ENCODE measurements at places on chromosomes 7 and 10. TPM values are rescaled to one million over a fixed set of nuclear protein-coding genes. Genes with fewer than 3 reads are reported as not detected.

The ITGA8 gene
- polyA plus RNA-seq: not detected

DNA sequence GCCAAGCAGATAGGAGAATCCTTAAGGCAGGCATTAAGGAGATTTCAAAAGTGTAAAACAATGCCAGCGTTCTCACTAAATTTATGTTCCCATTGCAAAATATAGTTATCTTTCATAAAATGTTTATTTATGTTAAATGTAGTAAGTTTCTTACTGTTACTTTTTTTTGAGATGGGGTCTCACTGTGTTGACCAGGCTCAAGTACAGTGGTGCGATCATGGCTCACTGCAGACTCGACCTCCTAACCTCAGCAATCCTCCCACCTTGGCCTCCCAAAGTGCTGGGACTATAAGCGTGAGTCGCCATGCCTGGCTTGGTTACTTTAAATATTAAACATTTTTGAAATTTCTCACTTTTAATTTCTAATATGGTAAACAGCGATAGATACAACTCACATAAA is 31.8 kb upstream of the PRKAR2B start:
- DNase-seq: no peak

- no peak for DNase-seq
These were observed 146.3 kb downstream of the HIBADH start for GRCh38 chr7:27516421-27516820.

GRCh38 chr10:133018491-133018890 is 69.2 kb upstream of the ADGRA1 start:
- DNase-seq: no peak

DNA sequence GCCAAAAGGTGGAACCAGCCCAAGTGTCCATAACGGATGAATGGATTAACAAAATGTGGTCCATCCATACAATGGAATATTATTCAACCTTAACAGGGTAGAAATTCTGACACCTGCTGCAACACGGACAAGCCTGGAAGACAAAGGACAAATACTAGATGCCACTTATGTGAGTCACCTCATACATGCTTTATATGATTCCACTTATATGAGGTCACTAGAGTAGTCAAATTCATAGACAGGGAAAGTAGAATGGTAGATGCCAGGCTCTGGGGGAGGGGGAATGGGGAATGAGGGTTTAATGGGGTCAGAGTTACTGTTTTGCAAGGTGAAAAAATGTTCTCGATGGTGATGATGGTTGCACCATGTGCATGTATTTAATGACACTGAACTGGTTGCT is 34.0 kb upstream of the CYTH3 start:
- DNase-seq: no peak

DNA sequence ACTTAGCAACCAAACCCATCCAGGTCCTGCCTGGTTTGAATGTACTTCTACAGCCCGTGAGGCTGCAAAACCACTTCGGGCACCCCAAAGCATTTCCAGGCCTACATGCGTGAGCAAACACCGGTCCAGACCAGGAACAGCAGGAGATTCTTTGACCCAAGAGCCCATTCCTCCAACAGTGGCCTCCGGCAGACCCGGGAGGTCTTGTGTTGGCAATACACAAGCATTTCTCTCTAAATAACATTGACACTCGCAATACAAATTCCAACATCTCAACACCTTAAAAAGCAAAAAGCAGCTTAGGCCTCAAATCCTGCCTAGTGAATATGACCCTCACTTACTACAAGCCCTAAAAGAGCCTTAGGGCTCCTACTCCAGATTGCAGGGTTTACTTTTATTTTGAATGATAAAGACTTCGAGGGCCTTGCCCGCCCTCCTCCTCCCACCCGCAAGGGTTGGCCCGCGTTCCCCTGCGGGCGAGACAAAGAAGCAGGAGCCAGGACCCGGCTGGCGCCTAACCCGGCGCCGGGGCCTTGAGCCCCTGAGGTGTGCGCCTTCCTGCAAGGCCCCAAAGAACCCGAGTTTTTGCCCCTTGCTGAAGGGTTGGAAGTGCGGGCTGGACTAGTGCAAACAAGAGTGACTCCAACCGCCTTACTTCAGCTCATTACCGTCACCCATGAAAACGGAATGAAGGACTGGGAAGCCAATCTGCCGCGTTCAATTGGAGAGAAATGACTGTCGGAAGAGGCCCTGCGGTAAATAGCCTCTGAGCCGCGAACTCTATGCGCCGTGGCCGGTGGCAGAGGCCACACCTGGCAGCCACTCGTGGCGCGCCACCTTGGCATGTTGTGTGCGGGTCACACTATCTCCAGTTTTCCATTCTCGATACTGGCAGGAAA is 3.4 kb upstream of the DLX6 start:
- no peak for DNase-seq

DNA sequence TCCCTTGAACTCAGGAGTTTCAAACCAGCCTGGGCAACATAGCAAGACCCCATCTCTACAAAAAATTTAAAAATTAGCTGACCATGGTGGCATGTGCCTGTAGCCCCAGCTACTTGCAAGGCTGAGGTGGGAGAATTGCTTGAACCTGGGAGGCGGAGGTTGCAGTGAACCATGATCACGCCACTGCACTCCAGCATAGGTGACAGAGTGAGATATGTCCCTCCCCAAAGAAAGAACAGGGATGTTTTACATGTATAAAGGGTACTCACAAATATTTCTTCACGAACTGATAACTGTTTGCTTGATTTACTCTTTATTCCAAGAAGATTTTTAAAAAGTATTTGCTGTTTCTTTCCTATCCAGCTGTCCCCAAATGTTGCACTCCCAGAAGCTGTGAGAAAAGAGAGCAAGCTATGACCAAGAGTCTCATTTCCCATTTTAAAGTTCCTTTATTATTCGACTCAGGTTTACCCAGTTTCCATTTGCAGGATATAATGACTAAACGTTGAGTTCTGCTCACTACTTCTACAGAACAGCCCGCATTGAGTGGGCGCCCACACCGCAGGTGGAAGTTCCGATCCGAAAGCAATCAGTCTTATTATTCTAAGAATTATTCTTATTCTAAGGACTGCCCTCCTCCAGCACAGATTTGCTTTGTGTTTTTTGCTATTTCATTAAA is 90.7 kb downstream of the APBB1IP start:
- no peak for DNase-seq
